ENCODE measurements at places on chromosomes 16 and 17.

GRCh38 chr17:68239632-68240366, 8.0 kb upstream of the AMZ2 start:
- no peak for DNase-seq

- DNase-seq = peak; percentile 26
Observed at GRCh38 chr17:79960788-79961522, 74.7 kb downstream of the TBC1D16 start.

GRCh38 chr16:56849690-56850680, 15.0 kb upstream of the SLC12A3 start:
- DNase-seq = peak; percentile 90

GRCh38 chr16:47904691-47905090, 251.1 kb downstream of the ABCC12 start:
- no peak for DNase-seq

DNA sequence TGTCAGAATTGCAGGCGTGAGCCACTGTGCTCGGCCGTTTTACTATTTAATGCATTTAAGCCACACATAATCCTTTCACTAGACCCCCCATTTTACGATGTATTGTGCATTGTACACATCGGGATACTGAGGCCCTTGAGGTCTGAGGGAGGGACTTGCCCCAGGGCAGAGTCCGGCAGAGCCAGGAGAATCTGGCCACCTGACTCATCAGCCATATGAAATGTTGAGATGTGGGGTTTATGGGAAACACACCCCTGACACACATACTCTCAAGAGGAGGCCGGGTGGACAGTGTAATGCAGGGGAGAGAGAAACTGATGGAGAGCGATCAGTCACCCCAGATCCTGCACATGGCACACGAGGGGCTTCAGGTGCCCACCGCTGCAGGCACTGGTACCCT, 196.6 kb downstream of the ZNF423 start:
- no peak for DNase-seq

DNA sequence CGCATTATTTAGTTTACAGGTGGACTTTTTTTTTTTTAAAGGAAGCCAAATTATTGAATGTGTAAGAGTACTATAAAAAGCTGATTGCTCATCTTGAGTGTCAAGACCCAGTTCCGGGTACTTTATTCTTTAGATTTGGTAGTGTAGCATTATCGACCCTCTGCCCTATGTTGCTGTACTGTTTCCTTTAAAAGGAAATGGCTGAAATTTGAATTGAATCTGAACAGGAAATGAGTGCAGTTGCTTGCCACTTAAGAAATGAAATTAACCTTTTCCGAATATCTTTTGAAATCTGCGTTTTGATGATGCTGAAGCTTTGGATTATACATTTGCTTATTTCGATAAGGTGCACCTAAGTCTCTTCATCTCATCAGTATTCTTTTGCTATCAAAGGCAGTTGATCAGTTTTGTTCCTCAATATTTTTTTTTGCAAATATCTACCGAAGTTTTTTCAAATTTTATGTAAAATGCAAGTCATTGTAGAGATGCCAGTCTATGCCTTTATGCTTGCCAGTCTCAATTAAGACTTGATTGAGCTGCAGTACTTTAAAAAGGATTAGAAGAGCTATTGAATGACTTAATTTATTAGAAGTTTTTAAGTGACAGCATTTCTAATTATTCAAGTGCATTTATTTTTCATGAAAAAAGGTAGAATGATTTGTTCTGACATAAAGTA, 1.8 kb downstream of the GGNBP2 start:
- peak; percentile 20 for DNase-seq

GRCh38 chr16:81634380-81635062, 144.6 kb upstream of the PLCG2 start:
- DNase-seq = peak; percentile 88

DNA sequence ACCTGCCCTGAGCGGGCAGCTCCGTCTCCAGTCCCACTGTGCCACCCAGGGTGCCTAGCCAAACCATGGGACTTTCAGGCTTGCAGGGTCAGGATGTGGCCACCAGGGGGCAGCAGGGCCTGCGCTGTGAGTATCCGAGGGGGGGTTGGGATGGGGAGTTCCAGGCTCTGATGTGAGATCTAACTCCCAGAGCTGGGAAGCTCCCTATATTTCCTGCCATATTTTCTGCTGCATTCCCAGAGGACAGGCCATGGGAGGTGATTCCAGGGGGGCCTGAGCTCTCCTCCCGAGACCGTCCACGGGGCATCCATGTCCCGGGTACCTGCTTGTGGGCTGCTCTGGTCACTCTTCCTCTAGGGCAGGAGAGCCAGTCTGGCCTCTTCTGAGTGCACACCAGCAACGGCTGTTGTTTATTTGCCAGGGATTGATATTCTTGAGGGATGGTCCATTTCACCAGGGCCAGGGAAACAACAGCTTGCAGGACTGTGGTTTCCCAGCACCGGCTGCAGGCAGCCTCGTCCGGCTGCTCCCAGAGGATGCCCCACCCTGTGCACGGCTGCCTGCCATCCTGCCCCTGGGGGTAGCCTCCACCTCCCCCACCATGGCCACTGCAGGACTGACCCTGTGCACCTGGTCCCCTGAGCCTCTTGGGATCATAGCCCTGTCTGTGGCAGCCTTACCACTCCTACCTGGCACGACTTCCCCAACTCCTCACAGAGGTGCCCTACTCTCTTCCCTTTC, 1.2 kb downstream of the GPR142 start:
- peak; percentile 65 for DNase-seq

- DNase-seq = no peak
Observed at GRCh38 chr17:81054881-81055370, 20.0 kb downstream of the BAIAP2 start.

DNA sequence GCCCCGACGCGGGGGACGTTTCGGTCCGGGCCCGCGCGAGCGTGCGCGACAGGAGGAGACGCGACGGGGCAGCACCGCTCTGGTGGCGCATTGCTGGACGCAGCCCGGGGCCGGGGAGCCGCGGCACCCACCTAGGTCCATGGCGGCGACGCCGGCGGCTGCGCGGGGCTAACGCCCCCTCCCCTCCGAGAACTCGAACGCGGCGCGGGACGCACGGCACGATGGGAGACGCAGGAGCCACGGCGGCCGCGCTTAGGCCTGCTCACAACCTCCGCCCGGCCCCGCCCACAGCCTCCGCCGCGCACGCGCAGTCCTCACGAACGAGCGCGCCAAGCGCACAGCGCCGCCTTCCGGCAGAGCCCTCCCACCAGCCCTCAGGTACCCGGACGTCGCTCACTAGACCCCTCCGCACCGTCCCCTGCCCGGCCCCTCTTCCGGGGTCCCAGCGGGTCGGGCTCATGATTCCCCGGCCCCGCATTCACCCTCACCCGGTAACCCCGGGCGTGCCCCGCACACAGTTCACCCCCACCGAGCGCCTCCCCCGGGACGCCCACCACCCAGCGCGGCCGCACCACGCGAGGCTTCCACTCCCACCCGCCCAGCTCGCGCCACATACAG, at the start of gene GEMIN4:
TSS of gene GEMIN4 (minus strand) at position 263 of the 618 bp plus-strand sequence. CDS start at position 141, 122 bp downstream.
- DNase-seq = peak; percentile 90

- no peak for DNase-seq
Observed at GRCh38 chr17:33667052-33667509, 374.0 kb upstream of the ASIC2 start.

DNA sequence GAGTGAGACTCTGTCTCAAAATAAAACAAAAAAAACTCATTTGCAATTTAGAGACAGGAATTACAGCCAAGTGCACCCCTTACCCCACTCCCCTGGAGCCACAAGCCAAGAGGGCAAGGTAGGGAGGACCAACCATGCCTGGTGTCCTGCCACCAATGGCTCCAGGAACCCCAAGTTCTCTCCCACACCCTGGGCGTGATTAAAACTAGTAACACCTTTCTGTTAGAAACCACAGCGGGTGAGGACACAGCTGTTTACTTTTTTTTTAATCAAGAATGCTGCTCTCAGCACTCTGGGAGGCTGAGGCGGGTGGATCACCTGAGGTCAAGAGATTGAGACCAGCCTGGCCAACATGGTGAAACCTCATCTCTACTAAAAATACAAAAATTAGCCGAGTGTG, 38.1 kb downstream of the ANKRD11 start:
- DNase-seq = no peak

DNA sequence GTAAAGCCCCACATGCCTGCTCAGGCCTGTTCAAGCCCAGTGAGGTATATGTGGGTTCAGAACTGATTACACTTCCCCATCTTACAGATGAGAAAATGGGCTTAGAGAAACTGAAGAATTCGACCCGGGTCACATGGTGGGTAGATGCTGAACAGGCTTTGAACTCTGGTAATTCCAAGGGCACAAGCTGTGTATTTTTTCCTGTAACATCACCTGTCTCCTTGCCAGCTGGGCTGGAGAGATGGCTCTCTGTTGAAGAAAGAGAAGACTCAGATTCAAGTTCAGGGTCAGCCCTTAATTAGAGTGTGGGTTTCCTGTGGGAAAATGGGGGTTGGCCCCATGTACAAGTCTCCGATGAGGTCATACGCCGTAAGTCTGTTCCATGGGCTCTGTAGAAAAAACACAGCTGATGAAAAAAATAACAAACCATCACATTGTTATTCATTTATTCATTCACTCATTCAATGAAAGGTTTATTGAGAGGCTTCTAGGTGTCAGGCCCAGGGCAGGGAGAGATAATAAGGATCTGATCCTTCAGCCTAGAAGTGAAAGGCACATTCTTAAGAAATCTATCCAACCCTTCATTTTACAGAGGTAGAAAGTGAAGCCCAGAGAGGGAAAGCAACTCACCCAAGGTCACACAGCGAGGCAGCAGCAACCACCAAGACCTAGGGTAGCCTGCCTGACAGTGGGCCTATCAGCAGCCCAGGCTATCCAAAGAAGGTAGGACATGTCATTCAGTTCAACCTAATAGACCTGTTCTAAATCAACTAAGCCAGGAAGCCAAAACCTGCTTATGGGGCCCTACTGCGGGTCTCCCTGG, 482.8 kb downstream of the SOX9 start:
- DNase-seq = peak; percentile 74

- DNase-seq = no peak
Observed at GRCh38 chr16:440627-441026, 15.2 kb downstream of the RAB11FIP3 start.

DNA sequence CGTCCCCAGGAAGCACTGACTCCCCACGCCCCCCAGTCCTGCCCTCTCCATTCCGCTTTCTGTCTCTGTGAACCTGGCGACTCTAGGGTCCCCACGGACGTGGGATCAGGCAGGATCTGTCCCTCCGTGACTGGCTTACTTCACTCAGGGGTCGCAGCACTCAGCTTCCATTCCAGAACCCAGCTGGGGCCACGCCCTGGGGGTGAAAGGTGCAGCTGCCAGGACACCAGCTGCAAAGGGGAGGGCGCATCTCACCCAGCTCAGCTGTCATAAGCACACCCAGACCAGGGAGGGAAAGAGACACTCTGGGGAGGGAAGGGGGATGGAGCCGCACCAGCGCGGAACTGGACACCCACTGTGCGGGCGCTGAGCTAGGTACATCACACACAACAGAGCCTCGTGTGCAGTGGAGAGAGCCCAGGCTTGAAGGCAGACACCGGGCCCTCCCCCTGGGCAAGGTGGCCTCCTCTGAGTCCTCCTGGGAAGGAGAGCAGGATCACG, 18.5 kb upstream of the HEXD start:
- no peak for DNase-seq
